Stimulated activated CD8-positive, alpha-beta memory T cell treated with anti-CD3 and anti-CD28 coated beads, Interleukin-7, amount 100 ng/mL, for 4 hours (primary cell): ENCODE measurements at places on chromosomes 7 and 10.

- DNase-seq: no peak
Measured at GRCh38 chr7:157234271-157234670, 95.5 kb downstream of the UBE3C start.

- no peak for DNase-seq
Measured at GRCh38 chr7:43199371-43200160, 87.1 kb downstream of the HECW1 start.

DNA sequence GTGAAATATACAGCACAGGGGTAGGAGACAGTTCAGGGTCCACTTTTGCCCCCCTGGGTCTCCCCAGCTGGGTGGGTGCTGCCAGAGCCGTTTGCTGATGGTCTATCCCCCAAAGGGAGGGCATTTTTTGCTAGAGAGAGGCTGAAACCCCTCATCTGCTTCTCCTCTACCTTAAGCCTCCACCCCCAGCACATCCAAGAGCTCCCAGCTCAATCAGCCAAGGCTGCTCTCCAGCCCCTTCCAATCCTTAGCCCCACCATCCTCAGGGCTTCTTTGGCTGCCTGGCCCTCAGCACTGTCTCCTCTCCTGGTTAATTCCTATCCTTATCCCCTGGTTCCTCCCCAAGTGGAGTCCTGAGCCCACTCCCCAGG, 153.1 kb downstream of the AOAH start:
- DNase-seq: no peak

DNA sequence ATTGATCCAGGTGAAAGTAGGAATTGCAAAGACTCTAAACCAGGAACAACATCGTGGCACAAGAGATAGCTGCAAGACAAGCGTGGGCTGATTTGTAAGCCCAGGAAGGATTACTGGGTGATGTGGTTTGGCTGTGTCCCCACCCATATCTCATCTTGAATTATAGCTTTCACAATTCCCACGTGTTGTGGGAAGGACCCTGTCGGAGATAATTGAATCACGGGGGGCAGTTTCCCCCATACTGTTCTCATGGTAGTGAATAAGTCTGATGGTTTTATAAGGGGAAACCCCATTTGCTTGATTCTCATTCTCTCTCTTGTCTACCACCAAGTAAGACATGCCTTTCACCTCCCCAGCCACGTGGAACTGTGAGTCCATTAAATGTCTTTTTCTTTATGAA, 59.5 kb downstream of the ST8SIA6 start:
- DNase-seq: no peak

DNA sequence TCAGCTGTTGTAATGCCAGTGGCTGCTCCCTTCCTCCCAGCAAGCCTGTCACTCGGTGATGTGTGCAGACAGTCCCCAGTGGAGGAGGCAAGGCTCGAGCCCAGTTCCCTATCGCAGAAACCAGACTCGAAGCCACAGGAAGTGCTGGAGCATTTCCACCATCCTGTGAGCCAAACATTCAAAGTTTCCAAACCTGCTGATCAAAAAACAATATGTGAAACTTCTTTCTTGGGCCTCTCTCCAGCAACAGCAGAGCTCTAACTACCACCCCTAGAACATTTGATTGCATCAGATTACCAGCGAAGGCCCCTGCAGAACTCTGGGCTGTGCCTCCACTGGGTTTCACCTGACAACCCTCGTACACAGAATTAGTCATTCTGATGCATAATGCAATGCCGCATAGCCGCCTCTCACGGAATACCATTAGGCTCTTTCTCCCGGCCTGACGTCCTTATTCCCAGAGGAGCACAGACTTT, 94.0 kb downstream of the ELMO1 start:
- DNase-seq: peak; percentile 39

DNA sequence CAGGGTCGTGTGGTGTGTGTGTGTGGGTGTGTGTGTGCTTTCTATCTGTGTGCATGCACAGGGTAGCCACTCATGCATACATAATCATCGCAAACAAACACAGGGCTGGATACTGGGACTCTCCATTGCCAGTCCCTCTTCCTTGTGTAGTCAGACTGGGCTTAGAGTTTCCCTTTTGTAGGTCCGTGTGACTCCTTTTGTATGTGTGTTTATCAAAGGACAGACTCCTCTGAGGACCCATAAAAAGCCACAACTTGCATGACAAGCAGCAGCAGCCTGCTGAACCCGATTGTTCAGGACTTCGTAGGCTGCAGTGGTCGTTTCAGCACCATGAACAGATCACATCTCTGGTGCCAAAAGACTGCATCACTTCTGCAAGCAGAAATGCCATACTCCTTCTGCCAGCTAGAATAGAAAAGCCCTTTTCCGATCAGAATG, 895 bp downstream of the VSTM2A start:
- DNase-seq: no peak

DNA sequence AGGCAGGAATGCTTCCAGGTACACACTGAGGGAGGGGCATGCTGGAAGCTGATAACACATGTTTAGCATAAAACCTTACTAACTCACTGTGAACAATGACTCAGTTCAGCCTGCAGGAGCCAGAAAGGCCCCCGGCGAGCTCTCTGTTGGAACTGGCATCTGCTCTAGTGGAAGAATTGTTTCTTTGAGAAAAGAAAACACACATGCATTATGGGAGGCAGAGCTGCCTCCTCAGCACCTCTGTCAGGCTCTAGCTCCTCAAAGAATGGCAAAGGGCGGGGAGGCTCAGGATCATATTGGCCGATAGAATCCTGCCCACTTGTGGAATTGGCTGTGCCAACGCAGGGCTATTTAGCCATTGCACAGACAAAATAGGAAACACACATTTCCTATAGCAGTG, 338.3 kb downstream of the CXCL12 start:
- no peak for DNase-seq

DNA sequence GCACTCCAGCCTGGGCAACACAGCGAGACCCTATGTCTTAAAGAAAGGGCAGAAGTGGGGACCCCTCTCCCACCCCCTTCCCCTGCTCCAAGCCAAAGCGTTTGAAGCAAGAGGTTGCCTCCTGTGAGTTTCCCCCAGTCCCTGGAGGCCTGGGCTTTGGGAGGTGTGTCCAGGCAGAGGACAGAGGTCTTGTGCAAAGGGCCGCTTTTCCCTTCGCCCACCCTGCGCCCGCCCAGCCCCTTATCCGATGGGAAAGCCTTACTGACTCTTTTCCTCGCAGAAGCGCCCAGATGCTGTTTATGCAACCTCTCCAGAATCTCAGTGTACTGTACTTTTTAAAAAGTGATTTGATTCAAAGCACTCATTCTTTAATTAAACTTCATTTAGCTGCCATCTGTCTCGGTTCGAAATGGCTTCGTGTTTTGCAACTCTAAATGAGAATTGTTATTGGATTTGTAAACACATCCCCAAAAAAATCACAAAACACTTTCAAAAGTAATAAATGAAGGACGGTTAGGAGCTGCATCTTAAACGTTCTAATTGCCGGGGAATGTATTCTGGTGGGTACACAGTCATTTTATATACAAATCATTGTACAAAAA, 50.5 kb upstream of the GTF2I start:
- DNase-seq: no peak

- DNase-seq: no peak
Measured at GRCh38 chr10:12568391-12569009, 219.2 kb downstream of the CAMK1D start.

DNA sequence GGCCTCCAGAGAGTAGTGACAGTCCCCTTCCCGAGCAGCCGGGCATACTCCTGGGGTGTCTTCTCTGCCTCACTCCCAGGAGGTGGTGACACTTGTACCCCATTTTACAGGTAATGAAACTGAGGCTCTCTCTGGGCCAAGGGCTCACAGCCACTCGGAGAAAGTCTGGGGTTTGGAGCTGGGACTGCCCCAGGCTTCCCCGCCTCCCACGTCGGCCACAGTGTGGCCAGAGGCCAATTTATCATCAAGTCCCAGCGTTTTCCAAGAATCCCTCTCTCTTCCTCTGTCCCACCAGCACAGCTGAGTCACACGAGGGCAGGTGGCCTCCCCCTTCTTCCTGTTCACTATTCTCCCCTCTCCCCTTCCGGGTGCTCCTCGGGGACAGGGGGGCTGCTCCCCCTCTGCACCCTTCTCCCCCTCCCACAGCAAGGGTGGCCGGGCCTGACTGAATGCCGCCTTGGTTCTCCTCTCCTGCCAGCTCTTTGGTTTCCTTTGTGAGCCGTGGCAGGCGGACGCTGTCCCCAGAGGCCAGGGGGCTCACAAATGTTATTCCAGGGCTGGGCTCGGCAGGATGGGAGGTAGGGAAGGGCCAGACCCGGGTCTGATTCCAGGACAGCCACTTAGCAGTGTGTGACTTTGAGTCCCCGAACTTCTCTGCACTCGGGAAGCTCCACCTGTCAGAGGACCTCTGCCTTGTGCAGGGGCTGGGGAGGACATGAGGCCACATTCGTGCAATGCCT, 17.7 kb downstream of the CLIP2 start:
- DNase-seq: no peak

GRCh38 chr10:132232023-132232951, 45.5 kb downstream of the DPYSL4 start:
- DNase-seq: no peak

DNA sequence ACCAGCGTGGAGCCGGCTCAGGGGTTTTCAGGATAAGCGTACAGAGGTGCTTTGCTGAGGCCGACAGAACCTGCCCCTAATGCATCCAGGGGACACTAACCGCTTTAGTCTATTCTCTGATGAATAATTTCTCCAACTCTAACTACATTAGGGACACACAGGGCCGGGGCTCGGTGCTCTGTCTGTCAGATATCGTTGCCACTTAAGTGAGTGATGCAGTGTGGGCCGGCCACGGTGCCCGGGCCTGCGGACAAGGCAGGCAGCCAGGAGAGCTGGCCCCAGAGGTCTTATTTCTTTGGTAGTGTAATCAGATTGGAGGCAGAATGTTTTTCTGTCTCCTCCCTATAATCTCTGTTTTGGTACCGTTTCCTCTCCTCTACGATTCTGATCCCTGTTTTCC, 62.7 kb downstream of the ADRA2A start:
- no peak for DNase-seq

- DNase-seq: no peak
Measured at GRCh38 chr10:75334720-75335119, 66.8 kb downstream of the ZNF503 start.

DNA sequence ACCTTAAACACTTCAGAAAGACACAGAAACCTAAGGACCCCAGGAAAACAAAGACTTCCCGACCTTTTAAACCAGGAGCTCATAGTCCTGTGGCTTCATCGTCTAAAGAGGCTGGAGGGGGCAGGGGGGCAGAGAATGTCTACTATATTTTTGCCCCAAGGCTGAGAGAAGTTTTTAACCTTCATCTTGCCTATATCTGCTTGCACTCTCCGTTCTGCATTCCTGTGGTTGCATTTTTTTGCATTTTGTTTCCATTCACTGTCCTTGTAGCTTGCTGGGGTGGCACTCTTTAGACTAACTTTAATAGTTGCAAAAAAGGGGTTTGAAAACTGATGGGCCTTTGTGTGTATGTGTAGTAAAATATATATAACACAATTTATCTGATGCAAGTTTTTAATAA, 23.7 kb downstream of the PRKAR2B start:
- no peak for DNase-seq

GRCh38 chr10:113165673-113166072, 215.6 kb downstream of the TCF7L2 start:
- no peak for DNase-seq

DNA sequence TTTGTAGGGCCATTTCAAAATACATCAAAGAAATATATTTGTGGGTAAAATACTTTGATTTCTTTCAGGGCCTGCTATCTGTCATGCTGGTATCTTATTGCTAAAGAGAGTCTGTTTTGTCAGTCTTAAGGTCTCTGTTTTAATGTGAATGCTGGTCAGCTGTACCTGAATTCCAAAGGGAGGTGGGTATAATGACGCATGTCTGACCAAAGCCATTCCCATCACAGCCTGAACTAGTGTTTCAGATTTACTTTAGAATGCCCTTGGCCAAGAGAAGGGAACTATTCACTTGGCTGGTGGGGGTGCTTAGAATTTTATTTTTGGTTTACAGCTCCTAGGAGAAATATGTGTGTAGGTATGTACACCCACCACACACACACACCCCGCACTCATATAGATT, 30.6 kb upstream of the MYL10 start:
- no peak for DNase-seq

DNA sequence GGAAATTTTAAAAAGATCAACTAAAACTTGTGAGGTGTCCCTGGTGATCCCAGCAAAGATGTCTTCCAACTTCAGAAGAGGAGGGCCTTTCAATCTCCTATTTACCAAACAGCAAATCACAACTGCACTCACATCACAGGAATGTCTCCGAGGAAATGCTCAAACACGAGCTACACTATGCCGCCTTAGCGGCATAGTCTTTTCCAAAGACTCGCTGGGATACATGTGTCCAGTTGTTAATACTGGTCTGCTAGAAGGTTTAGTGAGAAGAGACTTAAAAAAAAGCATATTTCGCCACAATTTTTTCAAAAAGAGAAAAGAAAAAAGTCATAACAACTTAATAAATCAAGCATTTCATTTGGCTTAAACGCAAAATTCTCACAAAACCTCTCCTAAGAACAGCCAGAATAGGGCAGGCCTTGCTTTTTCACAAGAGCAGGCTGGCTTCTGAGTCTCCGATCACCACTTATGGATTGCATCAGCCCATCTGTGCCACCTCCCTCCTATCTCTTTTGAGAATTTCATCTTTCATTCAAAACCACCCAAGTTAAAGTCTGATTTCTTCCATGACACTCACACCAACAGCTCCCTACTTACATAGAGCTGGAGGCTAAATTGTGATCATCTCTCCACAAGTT, 66.1 kb downstream of the GNA12 start:
- no peak for DNase-seq

DNA sequence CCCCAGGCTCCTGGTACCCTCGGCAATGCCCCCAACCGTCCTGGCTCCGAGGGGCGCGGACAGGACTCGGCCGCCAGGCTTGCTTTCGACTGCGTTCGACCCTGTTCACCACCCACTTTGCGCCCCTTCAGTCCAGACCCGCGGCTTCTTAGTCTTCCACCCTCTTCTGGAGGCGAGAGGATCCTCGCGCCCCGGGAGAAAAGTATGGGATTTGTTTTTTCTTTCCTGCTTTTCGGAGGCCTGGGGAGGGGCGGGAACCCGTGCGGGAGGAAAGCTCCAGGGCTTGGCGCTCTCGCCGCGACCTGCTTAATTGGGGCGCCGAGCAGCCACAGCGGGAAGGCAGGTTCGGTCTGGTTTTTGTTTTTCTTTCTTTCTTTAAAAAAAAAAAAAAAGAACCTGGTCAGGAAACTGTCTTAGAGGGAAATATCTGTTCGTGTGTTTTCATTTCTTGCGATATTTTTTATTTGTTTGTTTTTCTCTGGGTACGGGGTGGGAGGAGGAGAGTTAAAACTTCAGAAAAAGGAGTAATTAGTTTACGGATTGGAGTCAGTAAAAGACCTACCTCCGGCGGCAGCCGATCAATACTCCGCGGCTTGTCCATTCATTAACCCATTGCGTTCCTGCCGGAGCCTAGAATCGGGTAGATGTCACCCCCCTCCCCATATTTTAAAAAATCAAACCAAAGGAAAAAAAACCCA, 1.6 kb downstream of the EMX2 start:
- DNase-seq: no peak
